ENCODE measurements at places on chromosomes 4 and X.

DNA sequence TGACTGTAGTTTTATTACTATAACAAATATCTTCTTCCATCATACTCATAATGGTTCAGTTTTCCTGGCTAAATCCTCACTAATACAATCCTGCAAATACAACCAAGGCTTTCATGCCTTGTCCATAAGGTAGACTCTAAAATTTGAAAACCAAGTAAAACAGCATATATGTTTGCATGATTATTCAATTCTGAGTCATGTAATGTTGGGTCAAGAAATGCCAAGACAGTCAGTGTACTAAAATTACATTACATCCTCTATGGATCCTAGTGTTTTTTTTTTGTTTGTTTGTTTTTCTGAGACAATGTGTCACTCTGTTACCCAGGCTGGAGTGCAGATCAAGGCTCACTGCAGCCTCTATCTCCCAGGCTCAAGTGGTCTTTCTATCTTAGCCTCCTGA, 38.6 kb upstream of the TEX13D start:
- no peak for DNase-seq

DNA sequence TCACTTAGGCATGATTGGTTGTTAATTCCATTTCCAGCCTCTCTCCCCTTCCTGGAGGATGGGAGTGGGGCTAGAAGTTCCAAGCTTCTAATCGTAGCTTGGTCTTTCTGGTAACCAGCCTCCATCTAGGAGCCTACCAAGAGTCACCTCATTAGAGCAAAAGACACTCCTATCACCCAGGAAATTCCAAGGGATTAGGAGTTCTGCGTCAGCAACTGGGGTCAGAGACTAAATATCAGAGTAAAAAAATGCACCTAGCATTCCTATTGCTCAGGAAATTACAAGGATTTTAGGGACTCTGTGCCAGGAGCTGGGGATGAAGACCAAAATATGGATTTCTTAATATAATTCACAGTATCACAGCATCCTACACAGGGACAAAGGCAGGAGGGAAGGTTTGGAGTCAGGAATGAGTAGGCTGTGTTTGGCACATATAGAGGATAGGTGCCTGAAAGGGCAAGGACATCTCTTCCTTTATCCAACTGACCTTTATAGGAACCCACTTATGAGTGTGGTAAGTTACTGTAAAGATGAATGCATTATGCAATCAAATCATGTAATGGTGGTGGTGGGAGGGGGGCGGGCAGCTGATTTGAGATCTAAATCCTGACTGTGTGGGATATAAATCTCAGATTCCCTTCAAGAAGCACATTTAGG, 30.5 kb upstream of the LIMCH1 start:
- peak; percentile 17 for DNase-seq

GRCh38 chr4:78439328-78439727, 112.2 kb upstream of the ANXA3 start:
- DNase-seq, result no peak

- no peak for DNase-seq
Observed at GRCh38 chr4:110075891-110076290, 122.5 kb downstream of the ELOVL6 start.

All from adipocyte (in vitro differentiated cells).